Omental fat pad (tissue), 4 donors: ENCODE measurements at places on chromosomes 1 and 21.

GRCh38 chr21:34887105-34887442, 162.0 kb downstream of the RUNX1 start:
- DNase-seq = no peak

DNA sequence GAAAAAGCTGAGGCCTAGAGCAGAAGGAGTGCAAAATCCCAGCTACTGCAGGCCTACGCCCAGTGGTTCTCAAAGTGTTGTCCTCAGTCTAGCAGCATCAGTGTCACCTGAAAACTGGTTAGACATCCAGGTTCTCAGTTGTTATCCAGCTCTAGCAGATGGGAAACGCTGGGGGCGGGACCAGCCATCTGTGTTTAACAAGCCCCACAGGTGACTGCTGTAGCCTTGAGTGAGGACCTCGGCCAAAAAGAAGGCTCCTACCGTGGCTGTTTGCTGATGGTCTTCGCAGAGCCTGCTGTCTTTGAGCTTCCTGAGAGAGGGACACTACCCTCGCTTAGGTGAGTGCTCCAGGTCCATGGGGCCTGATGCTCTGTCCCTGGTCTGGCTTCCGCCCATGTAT, 69.7 kb downstream of the LRRN2 start:
- DNase-seq = no peak

DNA sequence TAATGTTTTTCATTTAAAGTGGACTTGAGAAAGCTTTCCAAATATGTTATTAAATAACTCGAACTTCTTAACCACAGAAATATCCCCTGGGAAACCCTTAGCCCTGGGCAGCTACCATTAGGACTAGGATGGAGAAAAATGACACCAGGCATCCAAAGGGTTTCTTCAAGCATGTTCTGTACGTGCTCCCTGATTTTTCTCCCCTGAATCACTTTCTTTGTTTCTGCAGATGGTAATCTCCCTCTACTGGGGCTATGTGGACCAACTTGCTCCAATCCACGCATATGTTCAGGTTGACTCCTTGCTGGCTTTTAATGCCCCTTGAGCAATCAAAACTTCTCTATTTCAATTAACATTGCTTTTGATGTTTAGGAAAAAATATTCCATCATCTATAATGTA, 312.7 kb upstream of the C1orf87 start:
- no peak for DNase-seq

DNA sequence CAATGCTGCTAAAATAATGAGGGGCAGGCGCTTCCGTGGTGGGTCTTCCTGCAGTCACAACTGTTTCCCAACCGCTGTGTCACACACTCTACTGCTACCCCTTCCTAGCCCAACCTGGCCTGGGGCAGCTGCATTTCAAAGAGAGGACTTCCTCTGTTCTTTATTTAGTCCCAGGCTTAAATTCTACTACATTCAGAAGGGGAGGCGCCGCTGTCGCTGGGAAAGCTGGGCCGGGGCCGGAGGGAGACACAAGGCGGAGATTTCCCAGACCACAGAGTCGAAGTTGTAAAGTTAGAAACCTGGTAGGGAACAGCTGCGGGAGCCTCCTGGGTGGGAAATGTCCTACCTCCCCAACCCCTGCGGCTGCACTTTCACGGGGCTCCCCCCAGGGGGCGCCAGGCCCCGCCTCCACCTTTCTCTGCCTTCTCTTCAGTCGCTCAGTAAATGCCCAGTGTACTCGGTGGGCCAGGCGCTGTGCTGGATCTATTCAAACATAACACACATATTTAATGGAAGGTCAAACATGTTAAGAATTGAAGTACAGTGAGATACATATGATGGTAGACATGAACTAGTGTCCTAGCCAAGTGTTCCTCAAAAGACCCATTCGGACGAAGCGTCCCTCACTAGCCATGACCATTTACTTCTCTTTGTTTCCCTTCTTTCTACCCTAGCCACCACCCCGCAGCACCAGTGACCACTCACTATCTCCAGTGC, 23.1 kb downstream of the DYRK3 start:
- no peak for DNase-seq

- DNase-seq = no peak
These were observed 81.7 kb upstream of the PGBD5 start for GRCh38 chr1:230507666-230508402.

- DNase-seq = no peak
These were observed 156.0 kb downstream of the COL24A1 start for GRCh38 chr1:86000601-86001000.

DNA sequence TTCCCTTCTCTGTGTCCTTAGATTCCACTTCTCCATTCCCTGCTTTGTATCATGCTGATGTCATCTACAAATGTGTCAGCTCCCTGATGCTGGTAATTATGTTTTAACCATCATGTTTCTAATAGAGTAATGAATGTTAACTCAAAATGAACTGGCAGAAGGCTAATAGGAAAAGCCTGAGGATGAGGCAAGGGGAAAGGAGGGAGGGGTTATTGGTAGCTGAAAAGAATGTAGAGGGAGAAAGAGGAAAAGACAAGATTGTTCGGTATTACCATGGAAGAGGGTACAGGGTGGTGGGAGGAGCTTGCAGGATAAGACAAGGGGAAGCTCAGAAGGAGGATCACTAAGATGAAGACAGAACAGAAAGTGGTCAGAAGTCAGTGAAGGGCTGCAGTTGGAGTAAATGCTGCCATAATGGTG, 150.9 kb downstream of the ZC3H11B start:
- DNase-seq = no peak
